ENCODE measurements at places on chromosomes 2 and 18. TPM values are rescaled to one million over a fixed set of nuclear protein-coding genes. Genes with fewer than 3 reads are reported as not detected.
A peak's percentile ranks its signal among the peaks of the same experiment; 100 is the strongest.

- no peak for DNase-seq
These were observed 91.1 kb downstream of the INHBB start for GRCh38 chr2:120436885-120437603.

DNA sequence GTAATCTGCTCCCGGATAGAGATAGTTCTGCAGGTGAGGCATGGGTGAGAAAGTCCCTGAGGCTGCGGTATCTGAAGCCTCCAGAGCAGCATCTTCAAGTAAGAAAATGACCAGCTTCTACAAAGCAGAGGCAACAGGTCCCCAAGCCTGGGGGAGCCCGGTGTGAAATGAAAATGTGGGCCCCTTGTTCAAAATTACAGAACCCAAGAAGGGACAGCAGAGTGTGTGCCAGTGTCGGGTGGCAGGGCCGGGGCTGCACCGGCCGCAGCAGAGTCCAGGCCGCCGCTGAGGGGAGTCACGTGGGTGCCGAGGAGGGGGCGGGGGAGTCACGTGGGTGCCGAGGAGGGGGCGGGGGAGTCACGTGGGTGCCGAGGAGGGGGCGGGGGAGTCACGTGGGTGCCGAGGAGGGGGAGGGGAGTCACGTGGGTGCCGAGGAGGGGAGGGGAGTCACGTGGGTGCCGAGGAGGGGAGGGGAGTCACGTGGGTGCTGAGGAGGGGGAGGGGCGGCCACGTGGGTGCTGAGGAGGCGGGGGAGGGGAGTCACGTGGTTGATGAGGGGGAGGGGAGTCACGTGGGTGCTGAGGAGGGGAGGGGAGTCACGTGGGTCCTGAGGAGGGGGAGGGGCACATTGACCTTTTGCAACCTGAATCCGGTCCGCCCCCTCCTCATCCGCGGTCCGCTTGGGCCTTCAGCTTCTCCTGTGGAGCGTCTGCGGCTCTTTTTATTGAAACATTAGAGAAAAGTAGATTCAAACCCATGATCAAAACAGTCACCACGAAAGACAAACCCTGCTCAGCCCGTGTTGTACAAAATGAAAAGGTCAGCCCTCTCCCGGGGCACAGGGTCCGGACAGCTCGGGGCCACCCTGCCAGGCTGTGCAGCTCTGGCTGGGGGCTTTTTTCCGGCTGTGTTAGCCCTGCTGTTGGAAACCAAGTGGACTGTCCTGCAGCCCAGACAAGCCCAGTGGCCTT is 10.4 kb downstream of the COLEC11 start:
- peak; percentile 73 for DNase-seq

The SH3RF3 gene
- 0.31 TPM for total RNA-seq

- DNase-seq: no peak
These were observed 141.1 kb downstream of the CELF4 start for GRCh38 chr18:37424507-37424906.

DNA sequence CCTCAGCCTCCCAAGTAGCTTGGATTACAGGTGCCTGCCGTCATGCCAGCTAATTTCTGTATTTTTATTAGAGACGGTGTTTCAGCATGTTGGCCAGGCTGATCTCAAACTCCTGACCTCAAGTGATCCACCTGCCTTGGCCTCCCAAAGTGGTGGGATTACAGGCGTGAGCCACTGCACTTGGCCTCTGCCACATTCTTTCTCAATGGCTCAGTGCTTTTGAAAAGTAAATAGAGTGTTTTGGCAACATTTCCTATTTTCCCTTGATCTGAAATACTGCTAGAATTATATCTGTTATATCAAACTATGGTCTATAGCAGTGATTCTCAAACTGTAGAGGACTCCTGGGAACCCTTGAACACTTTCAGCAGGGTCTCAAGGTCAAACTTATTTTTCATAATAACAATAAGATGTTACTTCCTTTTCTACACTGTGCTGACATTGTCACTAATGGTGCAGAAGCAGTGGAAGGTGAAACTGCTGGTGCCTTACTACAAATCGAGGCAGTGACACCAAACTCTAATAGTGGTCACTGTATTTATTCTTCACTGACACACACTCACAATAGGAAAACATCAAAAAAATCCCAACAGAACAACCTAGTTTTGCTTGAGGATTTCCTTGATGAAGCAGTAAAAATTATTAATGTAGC is 10.6 kb downstream of the DAW1 start:
- DNase-seq: no peak

- DNase-seq: no peak
These were observed 4.2 kb downstream of the KYNU start for GRCh38 chr2:142881619-142882018.

DNA sequence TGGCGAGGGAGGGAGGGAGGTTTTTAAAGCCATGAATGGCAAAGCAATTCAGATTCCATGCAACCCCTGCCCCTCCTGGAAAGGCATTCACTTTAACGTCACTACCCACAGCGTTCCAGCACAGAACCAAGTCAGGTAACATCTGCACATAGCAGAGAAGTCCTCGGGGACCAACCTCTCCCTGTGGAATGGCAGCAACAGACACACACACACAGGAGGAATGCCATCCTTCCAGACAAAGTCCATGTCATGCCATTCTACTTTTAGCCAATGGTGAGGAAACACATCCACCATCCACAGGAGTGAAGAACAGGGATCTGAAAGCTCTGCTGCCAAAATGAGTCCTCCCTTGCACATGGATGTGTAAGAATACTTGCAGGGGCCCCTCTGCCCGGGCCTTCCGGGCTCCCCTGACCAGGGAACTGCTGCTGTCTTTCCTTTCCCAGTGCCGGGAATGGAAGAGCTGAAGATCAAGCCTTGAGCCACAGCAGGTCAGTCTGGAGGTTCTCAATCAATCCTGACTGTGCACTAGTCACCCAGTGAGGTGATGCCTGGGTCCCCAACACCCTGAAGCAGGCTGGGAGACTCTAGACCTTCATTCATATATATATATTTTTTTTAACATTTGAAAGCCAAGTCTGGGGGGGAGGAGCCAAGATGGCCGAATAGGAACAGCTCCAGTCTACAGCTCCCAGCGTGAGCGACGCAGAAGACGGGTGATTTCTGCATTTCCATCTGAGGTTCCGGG is 63.7 kb downstream of the UXS1 start:
- DNase-seq: no peak

DNA sequence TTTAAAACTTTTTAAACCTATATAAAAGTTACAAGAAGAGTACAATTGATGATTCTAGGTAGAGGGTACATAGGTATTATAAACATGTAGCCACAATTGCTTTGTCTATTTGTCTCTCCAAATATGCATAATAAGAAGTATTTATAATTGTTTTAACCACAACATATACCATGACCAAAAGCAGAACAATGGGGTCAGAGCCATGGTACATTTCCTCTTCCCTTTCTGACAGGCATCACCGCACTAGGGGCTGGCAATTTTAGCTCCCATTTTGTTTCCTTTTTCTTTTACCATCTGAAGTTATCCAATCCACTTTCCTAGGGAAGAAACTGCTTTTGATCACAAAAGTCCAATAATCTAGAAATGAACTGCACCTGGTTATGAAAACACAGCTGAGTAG is 49.3 kb downstream of the TMX3 start:
- no peak for DNase-seq

The SCYGR4 gene
- total RNA-seq: not detected

The MC2R gene
- total RNA-seq: not detected

GRCh38 chr2:28080911-28081310 is 190.4 kb downstream of the BABAM2 start:
- no peak for DNase-seq

The DTNA gene
- not detected for total RNA-seq

- DNase-seq: no peak
These were observed 5.9 kb upstream of the MAL start for GRCh38 chr2:95019572-95019971.

- DNase-seq: no peak
These were observed 695.6 kb upstream of the GCFC2 start for GRCh38 chr2:76406134-76406855.

The MRPL33 gene
- total RNA-seq: 90.0 TPM

- no peak for DNase-seq
These were observed 91.7 kb downstream of the DTNA start for GRCh38 chr18:34801774-34802173.

DNA sequence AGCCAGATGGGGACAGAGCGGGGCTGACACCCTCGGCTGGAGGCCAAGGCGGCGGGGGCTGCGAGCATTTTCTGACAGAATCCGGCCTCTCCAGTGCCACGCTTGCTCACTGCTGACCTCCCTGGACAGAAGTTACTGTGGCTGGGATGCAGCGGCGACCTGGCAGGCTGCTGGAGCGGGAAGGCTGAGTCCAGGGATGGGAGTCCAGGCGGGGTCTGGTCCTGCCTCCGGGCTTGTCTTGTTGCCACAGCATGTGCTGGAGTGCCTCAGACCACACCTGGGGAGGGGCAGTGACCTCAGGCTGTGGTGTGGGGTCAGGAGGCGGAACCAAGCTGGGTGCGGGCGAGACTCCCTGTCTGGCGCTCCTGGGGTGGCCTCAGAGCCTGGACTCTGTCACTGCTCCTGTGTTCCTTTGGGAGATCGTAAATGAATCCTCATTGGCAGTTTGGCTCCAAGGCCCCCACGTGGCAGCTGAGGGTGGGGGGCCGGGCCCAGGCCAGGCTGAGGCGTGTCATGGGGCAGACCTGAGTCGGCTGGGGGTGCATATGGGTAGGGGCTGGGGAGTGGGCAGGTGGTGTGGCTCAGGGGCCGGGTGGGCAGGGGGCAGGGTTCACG is 5.5 kb downstream of the BOK start:
- DNase-seq: no peak

The NPPC gene
- not detected for total RNA-seq

DNA sequence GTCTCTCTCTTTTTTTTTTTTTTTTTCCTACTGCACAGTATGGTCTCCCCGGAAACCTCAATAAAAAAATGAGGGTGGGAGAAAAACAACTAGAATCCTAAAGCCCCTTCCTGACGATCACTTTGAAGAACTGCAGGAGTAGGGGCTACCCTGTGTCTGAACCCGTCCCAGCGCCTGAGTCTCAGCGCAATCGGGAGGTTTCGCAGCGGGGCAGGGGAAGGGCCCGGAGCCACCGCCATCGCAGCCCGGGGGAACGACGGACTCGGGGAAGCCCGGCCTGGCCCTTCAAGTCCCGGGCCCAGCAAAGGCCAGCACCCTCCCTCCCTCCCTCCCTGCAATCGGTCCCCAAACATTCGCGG is 411 bp downstream of the NARS1 start:
- DNase-seq: no peak

- no peak for DNase-seq
These were observed 140.5 kb downstream of the SPHKAP start for GRCh38 chr2:228040995-228041394.

The C1QL2 gene
- not detected for total RNA-seq

- DNase-seq: no peak
These were observed 4.5 kb downstream of the HNMT start for GRCh38 chr2:137968477-137969417.

DNA sequence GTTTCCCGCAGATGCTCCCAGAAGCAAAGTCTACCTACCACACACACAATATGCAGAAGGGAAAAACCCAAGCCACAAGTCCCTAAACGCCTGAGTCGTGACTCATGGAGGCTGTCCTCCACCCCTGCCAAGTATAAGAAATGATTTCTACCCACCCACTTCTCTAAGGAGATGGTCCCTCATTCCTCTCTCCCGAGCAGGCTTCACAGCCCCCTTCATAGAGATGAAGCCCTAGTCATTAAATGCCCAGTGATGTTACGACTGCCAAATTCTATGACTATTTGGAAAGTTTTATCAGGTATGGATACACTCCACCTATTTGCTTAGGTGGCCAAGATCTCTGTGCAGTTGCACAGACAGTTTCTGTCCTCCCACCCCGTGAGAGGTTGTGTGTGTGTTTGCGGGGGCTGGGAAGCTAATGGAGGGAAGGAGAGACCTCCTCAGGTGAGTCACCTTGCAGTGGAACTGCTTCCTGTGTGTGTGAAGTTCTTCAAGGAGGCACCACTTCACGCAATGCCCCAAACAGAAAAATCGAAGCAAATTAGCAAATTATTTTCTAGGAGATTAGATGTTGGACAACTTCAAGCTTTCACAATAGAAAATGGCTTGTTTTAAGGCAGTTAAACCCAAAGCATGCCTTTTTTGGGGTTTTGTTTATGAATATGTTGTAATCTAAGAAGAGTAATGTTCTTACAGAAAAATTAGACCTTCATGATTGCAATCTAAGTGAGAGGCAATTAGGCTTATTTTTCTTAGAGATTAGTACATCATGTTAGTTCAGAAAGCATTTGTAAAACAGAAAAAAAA is 175.2 kb downstream of the TGIF1 start:
- peak; percentile 10 for DNase-seq

The NT5C1B gene
- not detected for total RNA-seq

The DAPL1 gene
- not detected for total RNA-seq

DNA sequence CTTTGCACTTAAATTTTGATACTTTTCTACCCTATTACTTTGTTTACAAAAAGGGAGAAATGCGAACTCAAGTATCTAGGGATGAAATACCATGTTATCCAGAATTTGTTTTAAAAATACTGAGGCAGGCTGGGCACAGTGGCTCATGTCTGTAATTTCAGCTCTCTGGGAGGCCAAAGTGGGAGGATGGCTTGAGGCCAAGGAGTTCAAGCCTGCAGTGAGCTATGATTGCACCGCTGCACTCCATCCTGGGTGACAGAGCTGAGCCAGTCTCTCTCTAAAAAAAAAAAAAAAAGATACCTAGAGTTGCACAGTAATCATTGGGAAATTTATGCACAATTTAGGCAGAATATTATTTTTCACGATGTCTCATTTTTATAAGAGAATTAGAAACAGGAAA is 12.4 kb upstream of the VAPA start:
- DNase-seq: no peak

GRCh38 chr2:68357605-68358337 is 7.3 kb upstream of the PLEK start:
- no peak for DNase-seq

All from CD8-positive, alpha-beta memory T cell (primary cell).